ENCODE measurements at places on chromosomes 16 and 17.

- no peak for DNase-seq
These were observed 271.1 kb upstream of the CDH11 start for GRCh38 chr16:65392806-65393565.

GRCh38 chr17:6160232-6160555, 90.0 kb downstream of the WSCD1 start:
- no peak for DNase-seq

DNA sequence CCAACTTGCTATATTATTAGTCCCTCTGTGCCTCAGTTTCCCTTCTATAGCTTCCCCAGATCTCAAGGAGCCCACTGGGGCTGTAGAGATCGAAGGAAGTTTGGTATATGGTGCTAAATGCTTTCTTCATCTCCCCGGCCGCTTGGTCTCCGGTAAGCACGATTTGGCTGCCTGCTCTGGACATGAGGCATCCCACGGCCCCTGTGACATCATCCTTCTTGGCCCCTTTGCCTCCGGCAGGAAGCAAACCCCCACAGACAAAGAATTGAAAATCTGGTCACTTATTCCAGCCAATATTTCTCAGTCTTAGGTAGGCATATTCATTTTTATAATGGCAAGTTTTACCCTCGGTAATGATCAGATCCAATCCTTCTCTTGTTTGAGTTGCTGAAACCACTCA, 65.8 kb downstream of the WSCD1 start:
- no peak for DNase-seq

DNA sequence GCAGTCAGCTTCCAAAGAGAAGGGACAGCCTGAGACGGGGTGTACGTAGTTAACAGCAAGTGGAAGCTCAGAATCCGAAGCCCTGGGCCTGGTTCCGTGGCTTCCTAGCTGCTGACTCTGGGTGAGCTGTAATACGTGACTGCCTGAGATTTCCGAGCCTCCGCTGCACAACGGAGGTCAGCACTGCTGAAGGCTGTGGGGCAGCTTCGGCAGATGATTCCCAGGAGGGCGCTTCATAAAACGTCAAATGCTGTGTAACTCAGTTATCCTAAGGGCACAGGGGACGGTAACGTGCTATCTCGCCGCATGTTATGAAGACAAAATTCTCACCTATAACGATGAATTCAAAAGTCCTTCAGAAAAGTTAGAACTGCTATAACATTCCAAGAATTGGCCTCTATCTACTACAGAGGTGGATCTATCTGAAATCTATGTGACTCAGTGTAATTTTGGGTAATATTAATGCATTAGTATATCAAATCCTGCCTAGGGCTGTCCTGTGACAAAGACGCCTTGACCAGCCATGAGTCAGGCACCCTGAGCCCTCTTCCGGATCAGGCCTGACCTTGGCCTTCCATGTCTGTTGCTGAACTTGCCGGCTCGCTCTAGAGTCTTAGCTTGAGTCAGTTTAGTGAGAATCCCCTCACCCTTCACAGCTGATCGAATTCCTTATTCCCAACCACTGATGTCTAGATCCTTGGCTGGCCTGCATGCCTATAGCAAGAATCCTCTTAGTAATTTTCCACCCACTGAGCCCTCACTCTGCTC, 43.5 kb downstream of the MARF1 start:
- DNase-seq, result no peak

- DNase-seq, result no peak
These were observed 677 bp upstream of the ZNHIT3 start for GRCh38 chr17:36485805-36486203.
